HT1080 (cell line): ENCODE measurements at places on chromosomes 3 and 15.

DNA sequence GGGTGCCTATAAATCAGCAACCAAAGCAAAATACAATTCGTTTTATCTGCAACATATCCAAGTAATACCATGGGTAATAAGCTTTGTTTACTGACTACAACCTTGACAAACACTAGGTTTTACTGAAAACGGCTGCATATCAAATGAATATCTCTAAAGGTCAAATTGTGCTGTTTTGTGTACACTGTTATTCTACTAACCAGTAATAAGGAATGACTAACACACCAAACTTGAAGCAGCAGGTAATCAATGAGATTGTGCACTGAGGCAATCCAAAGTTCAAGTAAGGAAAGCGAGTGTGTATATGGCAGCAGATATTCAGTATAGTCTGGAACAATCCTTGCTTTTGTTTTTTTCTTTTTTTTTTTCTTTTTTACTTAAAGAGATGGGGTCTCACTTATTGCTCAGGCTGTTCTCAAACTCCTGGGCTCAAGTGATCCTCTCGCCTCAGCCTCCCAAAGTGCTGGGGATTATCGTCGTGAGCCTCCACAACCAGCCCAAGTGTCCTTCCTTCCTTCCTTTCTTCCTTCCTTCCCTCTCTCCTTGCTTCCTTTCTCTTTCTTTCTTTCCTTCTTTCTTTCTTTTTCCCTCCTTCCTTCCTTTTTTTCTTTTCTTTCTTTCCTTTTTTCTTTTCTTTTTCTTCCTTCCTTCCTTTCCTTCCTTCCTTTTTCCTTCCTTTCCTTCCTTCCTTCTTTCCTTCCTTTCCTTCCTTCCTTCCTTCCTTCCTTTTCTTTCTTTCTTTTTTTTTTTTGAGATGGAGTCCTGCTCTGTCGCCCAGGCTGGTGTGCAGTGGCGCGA, 34.9 kb downstream of the AP3S2 start:
- DNase-seq: no peak

GRCh38 chr3:110393941-110394340, 677.7 kb upstream of the NECTIN3 start:
- no peak for DNase-seq

- no peak for DNase-seq
Observed at GRCh38 chr3:101185341-101185740, 135.0 kb downstream of the IMPG2 start.

DNA sequence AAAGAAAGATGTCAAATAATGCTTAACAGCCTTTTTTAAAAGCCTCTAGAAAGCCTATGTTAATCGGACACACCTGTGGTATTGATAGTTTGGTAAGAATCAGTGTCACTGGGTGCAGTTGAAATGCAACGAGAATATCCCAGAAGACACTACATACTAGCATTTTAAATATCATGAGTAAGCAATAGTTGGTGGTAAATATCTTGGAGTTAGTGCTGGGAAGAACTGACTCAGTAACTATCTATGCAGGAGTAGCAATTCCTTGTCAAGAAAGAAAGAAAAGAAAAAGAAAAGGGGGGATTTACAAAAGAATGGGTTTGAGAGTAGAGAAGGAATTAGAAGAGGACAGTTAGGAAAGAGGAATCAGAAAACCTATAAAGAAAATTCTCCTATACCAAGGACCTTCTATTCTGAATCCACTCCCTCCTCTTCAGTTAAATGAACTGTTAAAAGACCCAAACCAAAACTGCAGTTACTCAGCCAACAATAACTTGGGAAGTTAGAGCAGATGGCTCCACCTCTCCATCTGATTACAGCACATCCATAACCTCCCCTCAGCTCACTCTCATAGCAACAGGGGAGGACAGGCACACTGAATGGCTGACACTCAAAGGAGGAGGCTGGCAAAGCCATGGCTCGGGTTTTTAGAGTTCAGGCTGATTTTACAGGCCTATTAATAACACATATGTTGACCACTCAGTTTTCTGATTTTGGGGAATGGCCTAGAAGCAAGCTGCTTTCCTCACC, 207.6 kb upstream of the MDFIC2 start:
- DNase-seq: no peak

DNA sequence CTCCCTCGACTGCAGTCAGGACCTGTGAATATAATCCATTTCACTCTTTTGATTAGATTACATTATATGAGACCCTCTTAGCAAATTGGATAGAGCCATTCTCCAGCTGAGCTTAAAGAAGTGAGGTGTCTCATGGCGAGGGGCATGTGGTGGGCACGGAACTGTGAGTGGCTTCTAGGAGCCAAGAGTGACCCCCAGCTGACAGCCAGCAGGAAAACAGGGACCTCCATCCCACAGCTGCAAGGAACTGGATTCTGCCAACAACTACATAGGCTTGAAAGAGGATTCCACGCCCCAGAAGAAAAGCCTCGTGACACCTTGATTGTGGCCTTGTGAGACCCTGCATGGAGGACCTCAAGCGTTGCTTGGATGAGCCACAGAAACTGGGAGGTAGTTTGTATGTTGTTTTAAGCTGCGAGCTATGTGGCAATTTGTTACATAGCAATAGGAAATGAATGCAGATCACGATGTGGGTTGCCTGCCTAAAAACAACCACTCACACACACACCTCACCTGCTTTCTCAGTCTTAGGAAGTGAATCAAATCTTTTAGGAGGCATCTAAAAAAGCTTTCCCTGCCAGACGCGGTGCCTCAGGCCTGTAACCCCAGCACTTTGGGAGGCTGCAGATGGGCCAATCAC, 84.2 kb upstream of the BHLHE40 start:
- no peak for DNase-seq

GRCh38 chr3:186073641-186074040, 35.2 kb downstream of the ETV5 start:
- no peak for DNase-seq

- peak; percentile 32 for DNase-seq
Observed at GRCh38 chr3:23761440-23761896, 44.3 kb upstream of the UBE2E1 start.

- no peak for DNase-seq
Observed at GRCh38 chr15:68821190-68821840, 620 bp upstream of the ANP32A start.

DNA sequence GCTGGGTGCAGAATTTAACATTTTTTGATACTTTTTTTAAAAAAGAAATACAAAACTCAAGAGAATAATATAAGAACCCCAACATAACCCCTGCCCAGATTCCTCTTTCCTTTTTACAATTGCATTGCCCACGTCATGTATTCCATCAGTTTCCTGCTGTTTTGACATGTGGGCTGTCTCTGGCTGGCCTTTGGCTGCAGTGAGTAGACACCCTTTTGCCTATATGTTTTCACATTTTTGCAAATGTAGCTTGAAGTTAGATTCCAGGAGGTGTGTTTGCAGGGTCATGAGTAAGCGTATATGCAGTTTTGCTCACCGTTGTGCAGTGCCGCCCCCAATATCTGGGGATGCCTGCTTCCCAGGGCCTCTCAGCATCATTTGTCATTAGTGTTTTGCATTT, 28.0 kb upstream of the ATP10A start:
- DNase-seq: no peak

- no peak for DNase-seq
Observed at GRCh38 chr3:65829228-65829627, 209.5 kb downstream of the MAGI1 start.

GRCh38 chr3:194760494-194761137, 74.9 kb downstream of the FAM43A start:
- DNase-seq: no peak

- DNase-seq: no peak
Observed at GRCh38 chr3:114393367-114394072, 99.7 kb downstream of the TIGIT start.

DNA sequence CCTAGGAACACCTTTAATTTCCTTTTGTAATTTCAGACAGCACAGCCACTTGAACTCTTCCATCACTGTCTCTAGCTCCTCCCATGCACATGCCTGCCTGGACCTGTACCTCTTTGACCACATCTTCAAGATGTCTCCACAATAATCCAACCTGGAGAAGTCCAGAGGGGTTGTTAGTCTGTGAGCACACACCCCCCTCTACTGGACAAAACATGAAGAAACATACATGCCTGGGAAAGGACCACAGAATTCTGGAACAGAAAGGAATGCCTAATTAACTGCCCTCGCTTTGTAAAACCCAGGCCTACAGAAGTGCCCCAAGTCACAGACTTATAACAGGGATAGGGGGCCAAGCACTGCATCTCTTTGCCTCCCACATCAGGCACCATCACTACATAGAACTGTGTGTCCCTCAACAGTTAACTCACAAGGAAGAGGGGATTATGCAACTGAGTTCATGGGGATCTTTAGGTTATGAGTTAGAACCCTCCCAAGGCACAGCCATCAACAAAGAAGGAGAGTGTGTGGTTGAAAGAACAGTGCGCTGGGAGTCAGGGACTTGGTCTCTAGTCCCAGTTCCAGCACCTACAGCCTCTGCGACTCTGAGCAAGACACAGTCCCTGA, 61.7 kb downstream of the FMN1 start:
- peak; percentile 76 for DNase-seq

- DNase-seq: no peak
Observed at GRCh38 chr15:58544756-58545155, 113.0 kb downstream of the LIPC start.

- no peak for DNase-seq
Observed at GRCh38 chr15:98868564-98868963, 139.0 kb downstream of the PGPEP1L start.

DNA sequence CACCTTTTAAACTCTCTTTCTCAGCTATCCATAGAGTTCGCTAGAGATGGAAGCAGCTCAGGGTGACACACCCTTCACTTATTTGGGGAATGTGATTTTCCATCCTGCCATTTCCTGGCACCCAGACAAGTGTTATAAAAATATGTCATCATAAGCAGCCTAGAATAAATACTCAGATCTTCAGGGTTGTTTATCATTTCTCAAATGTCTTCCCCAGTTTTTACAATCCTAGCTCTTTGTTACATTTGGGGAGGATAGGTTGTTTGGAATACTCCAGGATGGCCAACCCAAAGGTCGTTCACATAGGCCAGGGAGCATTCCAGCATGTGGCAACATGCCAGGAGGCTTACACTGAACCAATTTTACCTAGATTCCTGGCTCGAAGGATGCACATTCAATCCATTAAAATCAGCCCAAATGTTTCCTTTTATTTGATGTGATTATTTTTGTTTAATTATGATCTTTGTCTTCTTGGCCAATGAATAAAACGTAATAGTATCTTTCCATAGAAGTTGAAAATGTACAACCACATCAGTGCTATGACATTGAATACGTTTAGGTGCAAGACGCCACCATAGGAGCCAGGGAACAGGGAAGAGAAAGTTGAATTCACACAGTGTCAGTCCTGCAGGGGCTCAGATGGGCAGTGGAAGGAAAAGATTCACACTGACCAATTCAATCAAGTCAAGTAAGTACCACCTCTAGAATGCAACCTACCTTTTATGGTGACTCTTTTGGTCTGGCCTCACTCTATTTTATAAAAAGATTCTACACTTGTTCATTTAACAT, 537.7 kb upstream of the MDFIC2 start:
- peak; percentile 90 for DNase-seq

GRCh38 chr15:49315391-49315823, 107.6 kb upstream of the FGF7 start:
- no peak for DNase-seq

DNA sequence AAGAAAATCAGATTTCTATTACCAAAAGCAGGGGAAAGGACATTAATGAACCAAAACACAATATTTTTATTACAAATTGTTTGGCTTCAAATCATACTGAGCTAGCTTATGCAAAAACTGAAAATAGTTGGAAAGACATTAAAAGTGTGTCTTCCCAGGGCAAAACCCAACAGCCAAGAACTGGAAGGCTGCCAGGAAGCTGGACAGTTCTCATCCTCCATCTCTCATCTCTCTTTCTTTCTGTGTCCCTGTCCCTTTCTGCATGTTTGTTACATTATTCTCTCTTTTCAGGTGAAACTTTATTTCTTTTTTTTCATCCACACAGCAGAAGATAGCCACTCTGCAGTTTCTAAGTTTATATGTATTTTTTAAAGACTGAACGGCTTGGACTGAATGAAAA, 41.1 kb upstream of the SNTN start:
- no peak for DNase-seq

GRCh38 chr3:57756528-57757401, 656 bp downstream of the SLMAP start:
- DNase-seq: peak; percentile 65

DNA sequence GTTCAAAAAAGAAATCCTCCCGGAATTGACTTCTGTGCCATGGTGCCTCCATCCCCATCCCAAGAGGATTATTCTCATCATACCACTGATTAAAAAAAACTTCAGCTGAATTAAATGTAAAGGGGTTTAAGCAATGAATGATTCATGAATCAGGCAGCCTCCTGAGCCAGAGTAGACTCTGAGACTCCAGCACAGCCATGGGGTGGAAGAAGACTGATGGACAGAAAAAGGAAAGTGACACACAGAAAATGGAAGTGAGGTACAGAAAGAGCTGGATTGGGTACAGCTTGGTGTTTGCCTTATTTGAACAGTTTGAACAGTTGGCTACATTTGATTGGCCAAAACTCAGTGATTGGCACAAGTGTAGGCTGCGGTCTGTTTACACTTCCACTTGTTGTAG, 224.8 kb upstream of the ATP10A start:
- peak; percentile 49 for DNase-seq

- DNase-seq: peak; percentile 24
Observed at GRCh38 chr3:87084868-87085267, 93.9 kb upstream of the VGLL3 start.

DNA sequence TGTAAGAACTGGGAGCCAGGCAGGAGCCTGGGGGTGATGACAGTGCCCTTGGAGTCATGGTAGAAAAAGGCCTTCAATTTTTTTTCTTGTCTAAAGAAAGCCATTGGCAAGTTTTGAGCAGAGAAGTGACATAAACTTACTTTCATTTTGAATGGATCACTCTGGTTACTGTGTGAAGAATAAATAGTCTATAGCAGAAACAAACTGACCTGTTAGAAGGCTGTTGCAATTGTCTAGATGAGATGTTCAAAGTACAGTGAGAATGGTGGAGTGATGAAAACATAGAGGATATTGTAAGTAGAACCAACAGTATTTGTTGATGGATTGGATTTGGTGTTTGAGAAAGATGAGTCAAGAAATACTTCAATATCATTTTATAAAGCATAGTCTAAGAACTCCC, 439.9 kb downstream of the TBL1XR1 start:
- no peak for DNase-seq

DNA sequence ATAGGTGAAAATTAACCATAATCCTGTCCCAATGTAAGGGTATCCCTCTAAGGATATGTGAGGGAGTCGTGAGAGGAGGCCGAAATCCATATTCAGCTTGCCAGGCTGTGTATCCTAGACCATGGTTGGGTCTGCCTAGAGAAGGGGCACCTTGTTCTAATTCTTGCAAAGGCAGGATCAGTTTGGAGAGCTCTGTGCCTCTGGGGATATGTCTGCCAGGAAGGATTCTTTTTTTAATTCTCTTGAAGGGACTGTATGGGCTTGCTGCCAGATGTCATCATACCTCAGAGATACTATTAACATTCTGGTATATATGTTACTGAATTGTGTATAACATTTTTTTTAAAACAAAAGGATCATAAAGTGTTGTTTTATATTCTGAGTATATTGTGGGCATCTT, 2.4 kb downstream of the ATP1B3 start:
- DNase-seq: no peak

GRCh38 chr3:155880286-155880685, 9.8 kb downstream of the GMPS start:
- no peak for DNase-seq
